Prostate gland (tissue), 2 donors: ENCODE measurements at places on chromosomes 2 and 18.

GRCh38 chr2:96538487-96539214 is 2.1 kb downstream of the ARID5A start:
- H3K36me3 ChIP-seq, result no peaks in the 10 kb centered on the region
- peak; percentile 67 for DNase-seq
- peaks cover 15% of the 10 kb centered on the region for H3K4me1 ChIP-seq
- peak overlapping the region; percentile 87 for H3K27ac ChIP-seq
- H3K27me3 ChIP-seq, result no peaks in the 10 kb centered on the region
- H3K4me3 ChIP-seq, result peak overlapping the region; percentile 63

- no peak overlapping the region for H3K27ac ChIP-seq
- no peaks in the 10 kb centered on the region for H3K36me3 ChIP-seq
- H3K4me1 ChIP-seq, result no peaks in the 10 kb centered on the region
Observed at GRCh38 chr18:45330170-45330594, 285.1 kb upstream of the SLC14A2 start.

DNA sequence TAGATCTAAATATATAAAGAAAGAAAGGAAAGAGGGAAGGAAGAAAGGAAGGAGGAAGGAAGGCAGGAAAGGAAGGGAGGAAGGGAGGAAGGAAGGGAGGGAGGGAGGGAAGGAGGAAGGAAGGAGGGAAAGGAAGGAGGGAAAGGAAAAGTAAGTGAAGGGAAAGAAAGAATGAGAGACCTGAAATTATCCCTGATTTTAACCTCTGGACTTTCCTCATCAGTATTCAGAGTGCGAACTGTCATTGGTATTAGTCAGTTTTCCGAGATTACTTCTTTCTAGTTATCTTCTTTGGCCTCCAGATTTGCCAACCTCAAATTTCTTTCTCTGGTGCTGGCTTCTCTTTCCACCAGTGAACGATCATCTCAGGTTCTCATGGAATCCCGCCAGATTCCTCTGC is 215.5 kb upstream of the FN1 start:
- H3K27ac ChIP-seq, result no peak overlapping the region
- H3K4me1 ChIP-seq, result no peaks in the 10 kb centered on the region
- no peaks in the 10 kb centered on the region for H3K27me3 ChIP-seq
- H3K36me3 ChIP-seq, result no peaks in the 10 kb centered on the region
- DNase-seq, result no peak
- no peak overlapping the region for H3K4me3 ChIP-seq

DNA sequence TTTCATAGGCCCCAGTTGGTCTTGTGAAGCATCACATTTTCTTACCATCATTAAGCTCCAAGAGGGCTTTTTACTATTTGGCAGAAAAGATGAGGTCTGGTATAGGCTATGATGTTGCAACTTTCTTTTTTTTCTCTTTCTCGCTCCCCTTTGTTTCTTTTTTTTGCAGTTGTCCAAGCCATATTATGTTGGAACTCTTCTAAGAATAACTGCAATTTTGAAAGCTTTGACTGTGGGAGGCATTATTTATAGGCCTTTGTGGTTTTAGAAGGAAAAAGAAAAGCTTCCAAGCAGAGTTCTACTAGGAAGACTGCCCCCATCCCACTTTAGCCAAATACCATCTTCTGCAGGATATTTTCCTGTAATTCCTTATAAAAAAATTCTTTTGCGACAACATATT is 571.6 kb downstream of the ARHGAP15 start:
- no peak overlapping the region for H3K4me3 ChIP-seq
- H3K4me1 ChIP-seq, result no peaks in the 10 kb centered on the region
- no peaks in the 10 kb centered on the region for H3K27me3 ChIP-seq
- no peak overlapping the region for H3K27ac ChIP-seq

DNA sequence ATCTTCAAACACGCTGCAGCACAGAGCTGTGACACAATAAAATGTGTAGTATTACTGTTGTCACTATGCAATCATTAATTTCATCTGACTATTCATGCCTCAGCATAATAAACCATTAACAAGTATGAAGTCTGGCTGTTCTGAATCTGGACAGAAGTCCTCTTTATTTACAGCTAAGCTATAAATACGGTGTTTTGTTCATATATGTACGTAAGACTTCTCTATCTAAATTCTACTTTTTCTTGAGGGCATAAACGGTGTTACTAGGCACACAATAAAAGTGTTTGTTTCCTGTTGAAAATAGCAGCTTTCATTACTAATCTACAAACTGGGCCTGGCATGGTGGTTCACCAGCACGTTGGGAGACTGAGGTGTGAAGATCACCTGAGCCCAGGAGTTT is 443.8 kb downstream of the NCKAP5 start:
- DNase-seq, result no peak
- no peak overlapping the region for H3K4me3 ChIP-seq
- H3K27me3 ChIP-seq, result no peaks in the 10 kb centered on the region
- no peaks in the 10 kb centered on the region for H3K4me1 ChIP-seq
- H3K27ac ChIP-seq, result no peak overlapping the region

DNA sequence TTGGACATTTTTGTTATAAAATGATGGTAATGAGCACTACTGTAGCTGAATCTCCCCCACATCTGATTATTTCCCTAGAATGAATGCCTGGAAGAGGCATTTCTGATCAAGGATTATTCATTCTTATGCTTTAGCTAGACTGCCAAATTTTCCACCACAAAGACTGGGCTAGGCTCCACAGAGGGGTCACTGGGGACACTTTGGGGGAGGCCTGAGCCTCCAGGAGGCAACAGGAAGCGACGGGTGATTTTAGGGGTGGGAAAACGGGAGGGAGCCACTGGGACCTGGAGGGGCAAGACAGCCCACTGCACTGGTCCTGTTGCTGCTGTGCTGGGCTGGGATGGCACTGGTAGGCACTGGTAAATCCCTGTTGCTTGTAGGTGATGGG is 2.4 kb upstream of the ASB1 start:
- peaks cover 6% of the 10 kb centered on the region for H3K4me1 ChIP-seq
- H3K36me3 ChIP-seq, result no peaks in the 10 kb centered on the region
- H3K27ac ChIP-seq, result no peak overlapping the region
- no peak overlapping the region for H3K4me3 ChIP-seq
- no peak for DNase-seq

- H3K36me3 ChIP-seq, result no peaks in the 10 kb centered on the region
- no peak overlapping the region for H3K4me3 ChIP-seq
- no peaks in the 10 kb centered on the region for H3K27me3 ChIP-seq
- no peak overlapping the region for H3K27ac ChIP-seq
- H3K4me1 ChIP-seq, result no peaks in the 10 kb centered on the region
Observed at GRCh38 chr18:48819276-48819675, 131.5 kb downstream of the SMAD7 start.

DNA sequence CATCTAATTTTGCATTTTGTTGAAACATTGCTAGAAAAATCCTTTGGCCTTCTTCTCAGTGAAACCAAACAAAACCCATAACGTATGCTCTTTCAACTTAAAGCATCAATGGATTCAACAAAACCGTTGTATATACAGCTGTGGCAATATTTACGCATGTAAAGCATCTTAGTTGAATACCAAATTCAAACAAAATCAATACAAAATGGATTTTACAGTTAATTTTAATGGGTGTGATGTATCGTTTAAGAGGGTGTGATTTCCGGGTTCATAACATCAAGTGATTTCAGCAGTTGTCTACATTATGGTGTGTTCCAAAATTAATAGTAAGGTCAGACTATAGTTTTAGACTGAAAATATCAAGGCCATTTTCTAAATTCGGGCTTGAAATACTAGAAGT is 198.2 kb downstream of the TGIF1 start:
- no peak overlapping the region for H3K4me3 ChIP-seq
- no peaks in the 10 kb centered on the region for H3K4me1 ChIP-seq
- H3K27me3 ChIP-seq, result no peaks in the 10 kb centered on the region
- H3K27ac ChIP-seq, result no peak overlapping the region
- no peaks in the 10 kb centered on the region for H3K36me3 ChIP-seq
